ENCODE measurements at places on chromosomes 3 and 15.

- DNase-seq, result no peak
These were observed 26.6 kb downstream of the ALDH1L1 start for GRCh38 chr3:126153695-126154360.

GRCh38 chr3:159765030-159765859 is 223.4 kb upstream of the IL12A start:
- DNase-seq, result peak; percentile 59

- peak; percentile 57 for DNase-seq
These were observed 4.8 kb downstream of the MESD start for GRCh38 chr15:80984856-80985255.

DNA sequence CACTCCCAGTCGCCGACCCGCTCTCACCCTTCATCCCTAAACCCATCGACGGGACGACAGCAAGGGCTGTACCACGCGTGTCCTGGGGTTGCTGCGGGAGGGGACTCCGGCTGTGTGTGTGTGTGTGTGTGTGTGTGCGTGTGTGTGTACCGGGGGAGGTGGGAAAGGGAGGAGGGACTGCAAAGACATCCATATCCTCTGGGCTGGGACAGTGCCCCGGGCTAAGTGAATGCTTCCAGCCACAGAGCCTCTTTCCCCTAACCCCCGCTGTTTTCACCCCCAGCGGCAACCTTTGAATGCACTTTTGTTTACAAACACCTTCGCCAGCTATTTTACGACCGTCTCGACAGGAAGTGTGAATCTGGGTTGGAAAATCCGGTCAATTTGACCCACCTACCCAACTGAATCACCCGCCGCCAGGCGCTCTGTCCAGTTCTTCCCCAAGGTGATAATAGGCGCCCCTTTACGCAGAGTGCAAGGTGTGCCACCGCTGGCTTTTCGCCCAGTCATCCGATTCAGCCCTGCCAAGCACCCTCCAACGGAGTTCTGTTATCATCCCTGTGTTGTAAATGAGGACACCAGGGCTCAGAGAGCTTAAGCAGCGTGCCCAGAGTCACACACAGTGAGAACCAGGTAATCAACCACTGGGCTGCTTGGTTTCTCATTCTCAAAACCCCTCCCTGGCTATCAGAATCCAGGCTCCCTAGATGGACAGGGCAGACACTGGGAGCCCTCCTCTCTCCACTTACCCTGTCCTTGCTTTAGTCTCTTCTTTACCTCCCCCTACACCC is 739 bp upstream of the AMOTL2 start:
- no peak for DNase-seq

GRCh38 chr3:127772827-127773751 is 49.2 kb downstream of the MGLL start:
- no peak for DNase-seq

DNA sequence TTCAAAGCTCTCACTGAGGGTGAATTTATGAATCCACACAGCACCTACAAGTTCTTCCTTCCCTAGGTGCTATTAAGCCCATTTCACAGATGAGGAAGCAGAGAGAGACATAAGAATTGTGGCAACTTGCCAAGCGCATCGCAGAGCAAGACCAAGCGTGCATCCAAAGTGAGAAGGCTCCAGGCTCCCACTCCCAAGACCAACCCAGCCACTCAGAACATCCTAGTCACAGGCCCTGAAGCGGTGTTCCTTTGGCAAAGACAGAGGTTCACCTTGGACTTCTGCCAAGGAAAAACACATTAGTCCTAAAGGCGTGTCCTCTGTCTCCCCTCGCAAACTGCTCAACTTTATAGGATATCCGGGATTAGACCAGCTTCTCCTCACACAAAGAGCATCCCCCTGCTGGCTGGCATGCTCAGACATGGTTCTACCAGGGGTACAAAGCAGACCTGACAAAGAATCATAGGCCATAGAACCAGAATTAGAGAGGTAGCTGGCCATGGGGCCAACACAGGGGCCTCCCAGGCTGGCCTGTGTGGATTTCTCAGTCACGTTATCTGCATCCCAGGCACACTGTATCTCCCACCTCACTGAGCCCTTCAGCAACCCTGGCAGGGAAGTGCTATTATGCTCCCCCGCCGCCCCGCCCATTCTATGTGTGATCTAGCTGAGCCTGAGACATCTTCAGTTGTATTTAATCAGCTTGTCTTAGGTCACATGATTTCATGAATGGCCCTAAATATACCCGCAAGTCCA is 160.2 kb downstream of the FOXP1 start:
- no peak for DNase-seq

DNA sequence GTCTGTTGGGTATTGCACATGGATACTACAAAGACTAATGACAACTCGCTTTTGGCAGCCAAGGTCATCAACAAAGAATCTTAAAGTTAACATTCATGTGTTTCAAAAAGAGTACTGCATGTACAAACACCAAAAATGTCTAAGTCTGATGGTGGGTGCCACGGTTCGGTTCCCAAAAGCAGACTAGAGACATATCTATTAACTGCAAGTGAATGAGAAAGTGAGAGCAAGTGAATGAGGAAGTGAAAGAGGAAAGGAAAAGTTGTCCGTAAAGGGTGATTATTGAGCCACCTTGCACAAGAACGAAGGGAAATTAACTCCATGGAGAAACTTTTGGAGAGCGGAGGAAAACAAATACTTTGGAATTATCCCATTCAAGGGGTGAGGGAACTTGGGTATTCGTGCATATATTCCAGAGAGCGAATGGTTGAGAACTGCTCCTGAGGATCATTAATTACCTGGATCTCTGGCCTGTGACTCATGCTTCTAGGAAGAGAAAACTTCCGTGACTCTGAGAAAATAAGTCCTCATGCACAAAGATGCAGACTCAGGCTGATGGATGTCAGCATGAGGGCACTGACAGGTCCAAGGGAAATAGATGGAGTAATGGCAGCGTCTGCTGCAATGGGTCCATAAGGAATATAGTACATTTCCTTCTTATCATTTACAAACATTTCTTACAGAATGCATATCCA is 336.5 kb upstream of the TGFBR2 start:
- peak; percentile 19 for DNase-seq

- no peak for DNase-seq
These were observed 94.1 kb downstream of the PLSCR2 start for GRCh38 chr3:146375219-146375618.

GRCh38 chr3:71238355-71238757 is 345.2 kb downstream of the FOXP1 start:
- DNase-seq, result no peak

DNA sequence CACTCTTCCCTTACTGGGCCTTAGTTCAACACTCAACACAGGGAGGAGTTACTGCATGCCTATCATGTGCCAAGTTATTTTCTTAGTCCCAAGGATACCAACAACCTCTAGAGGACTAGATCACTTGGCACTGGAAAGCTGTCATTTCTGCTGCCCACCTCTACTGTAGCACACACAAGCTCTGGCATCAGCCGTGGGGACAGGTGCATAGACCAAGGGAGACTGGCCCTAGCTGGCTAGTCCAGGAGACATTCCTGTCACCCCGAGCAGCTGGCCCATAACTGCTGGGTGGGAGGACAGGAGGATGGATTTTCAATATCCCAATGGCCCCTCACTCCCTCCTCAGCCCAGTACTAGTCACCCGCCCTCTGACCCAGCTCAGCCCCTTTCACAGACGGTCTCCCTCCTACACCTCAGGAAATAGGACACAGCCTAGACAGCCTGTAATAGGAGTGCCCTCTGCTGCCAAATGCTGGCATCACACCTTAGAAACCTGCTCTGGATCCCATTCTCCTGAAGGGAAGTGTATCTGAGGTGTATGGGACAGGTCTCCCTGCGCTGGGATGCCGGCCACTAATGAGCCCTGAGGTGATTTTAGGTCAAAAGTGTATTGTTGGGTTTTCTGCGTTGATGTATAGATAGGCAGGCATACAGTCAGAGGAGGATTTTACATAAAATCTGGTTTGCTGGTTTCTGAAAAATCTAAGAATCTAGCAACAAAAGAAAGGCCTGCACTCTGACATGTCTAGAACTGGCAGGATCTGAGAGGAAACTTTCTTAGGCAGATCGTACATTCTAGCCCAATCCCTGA is 3.4 kb upstream of the DZIP1L start:
- DNase-seq, result peak; percentile 81

- peak; percentile 61 for DNase-seq
These were observed 523 bp downstream of the HDAC11 start for GRCh38 chr3:13480340-13481318.

DNA sequence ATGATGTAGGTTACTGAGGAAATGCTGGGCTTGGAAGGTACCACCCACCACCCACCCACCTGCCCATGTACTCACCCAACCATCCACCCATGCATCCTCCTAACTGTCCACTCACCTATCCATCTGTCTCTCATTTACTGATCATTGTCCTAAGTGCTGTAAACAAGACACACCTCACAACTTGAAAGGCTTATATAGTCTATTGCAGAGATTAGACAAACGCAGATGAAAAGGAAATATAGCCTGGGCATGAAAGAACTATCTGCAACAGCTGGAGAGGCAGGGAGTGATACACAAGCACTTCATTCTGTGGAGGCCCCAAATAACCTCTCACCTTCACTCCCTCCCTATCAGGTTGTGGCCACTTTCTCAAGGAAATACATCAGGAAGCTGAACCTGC is 54.0 kb downstream of the DAPK2 start:
- DNase-seq, result no peak

DNA sequence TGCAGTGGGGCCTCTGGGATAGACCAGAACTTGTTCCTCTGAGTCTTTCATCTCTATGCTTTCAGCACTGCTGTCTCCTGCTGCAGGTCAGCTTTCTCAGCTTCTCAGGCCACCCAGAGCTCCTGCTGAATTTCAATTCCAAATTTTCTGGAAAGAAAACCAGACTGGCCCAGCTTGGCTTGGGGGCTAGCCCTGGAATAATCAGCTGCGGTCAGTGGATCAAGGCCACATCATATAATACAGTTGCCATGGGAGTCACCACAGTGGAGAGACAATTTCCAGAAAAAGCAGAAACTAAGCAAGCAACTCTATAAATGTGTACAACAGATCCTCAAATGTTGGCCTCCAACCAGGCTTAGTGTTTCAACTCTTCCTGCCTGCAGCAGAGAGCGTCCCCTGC is 91.1 kb upstream of the SLC24A5 start:
- peak; percentile 51 for DNase-seq

- no peak for DNase-seq
These were observed 8.4 kb upstream of the NR2C2 start for GRCh38 chr3:14938954-14939353.

- DNase-seq, result no peak
These were observed 16.1 kb downstream of the ZNF80 start for GRCh38 chr3:114221165-114221880.

DNA sequence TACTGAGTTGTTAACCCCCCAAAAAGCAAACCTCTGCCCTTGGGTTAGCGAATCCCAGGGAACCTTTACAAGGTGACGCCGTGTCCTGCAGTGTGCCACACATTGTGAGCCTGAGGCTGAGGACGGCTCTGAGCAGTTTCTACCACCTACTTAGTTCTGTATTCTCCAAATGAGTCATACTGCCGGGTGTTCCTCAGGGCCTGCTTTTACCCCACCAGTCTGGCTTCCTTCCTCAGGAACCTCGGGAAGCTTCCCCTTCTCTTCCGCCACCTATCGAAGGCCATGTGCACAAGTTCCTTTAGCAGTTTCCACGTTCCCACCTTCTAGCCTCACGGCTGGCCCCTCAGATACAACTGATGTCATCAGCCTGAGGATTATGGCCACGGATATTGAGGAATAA is 384.0 kb upstream of the TPM1 start:
- peak; percentile 64 for DNase-seq

DNA sequence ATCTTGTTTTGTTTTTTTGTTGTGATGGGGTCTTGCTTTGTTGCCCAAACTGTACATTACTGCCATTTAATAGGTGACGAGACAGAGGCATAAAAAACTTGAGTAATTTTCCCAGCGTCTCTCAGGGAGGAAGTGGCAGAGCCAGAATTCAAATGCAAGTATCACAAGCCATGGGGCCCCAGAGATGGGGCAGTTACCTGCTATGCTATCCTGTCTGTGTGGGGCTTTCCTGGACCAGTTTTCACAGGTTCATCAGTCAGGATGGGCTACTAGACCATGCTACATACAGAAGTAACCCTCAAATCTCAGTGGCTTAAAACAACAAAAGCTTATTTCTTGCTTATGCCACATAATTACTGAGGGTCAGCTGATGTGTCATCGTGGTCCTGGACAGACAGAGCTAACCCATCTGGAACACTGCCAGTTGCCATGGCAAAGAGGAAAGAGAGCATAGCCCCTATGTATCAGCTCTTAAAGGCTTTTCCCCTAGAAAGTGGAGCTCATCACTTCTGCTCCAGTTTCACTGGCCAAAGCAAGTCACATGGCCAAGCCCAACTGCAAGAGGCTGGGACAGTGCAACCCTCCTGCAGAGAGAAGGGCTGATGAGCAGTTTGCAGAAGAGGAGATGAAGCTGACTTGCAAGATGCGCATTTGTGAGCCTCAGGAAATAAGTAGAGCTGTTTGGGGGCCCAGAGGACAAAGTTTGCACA is 31.7 kb upstream of the SYNM start:
- no peak for DNase-seq

GRCh38 chr3:48617559-48617958 is 4.0 kb downstream of the TMEM89 start:
- no peak for DNase-seq

- DNase-seq, result peak; percentile 13
These were observed 70.1 kb downstream of the LMLN start for GRCh38 chr3:198030125-198030524.

DNA sequence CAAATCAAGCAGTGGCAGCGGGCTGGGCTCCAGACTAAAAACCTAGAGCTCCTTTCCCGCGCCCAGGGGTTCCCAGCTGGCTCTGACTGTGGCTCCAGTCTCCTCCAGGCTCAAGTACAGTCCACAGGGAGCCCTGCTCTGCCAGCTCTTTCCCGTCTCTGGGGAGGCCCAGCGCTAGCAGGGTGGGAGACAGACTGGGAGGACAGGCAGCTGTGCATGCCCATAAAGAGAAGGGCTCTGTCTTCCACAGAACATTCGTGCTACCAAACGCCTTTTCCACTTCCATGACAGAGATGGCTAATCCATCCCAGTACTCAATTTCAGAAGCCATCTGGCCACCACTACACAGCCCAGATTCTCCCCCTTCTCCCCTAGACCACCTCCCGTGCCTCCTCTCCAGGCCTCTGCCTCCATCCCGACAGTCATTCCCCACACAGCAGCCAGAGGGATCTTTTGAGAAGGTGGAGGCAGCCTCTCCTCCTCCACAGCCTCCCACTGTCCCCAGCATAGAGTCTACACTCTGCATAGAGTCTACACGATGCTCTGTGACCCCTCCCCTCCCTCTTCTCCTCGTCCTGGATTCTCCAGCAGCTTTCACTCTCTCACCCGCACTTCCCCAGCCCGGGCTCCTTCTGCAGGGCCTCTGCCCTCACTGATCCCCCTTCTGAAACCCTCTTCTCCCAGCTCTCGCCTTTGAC is 6.8 kb upstream of the DUSP7 start:
- DNase-seq, result no peak

GRCh38 chr15:35980719-35981118 is 434.8 kb upstream of the DPH6 start:
- no peak for DNase-seq

- DNase-seq, result no peak
These were observed 149.0 kb upstream of the ST8SIA2 start for GRCh38 chr15:92244703-92245102.

- DNase-seq, result no peak
These were observed 30.4 kb upstream of the KLHL25 start for GRCh38 chr15:85825118-85825517.

GRCh38 chr3:99351122-99351521 is 287.3 kb upstream of the COL8A1 start:
- no peak for DNase-seq

- peak; percentile 67 for DNase-seq
These were observed 76.4 kb downstream of the DHX36 start for GRCh38 chr3:154247806-154248415.

- DNase-seq, result no peak
These were observed 61.0 kb downstream of the DNAJB8 start for GRCh38 chr3:128405554-128406277.

GRCh38 chr3:177760803-177761202 is 563.5 kb upstream of the TBL1XR1 start:
- DNase-seq, result no peak

Measured in Ammon's horn (tissue), 1 donor.